ENCODE measurements at places on chromosomes 2 and 18.

- no peak for DNase-seq
Observed at GRCh38 chr2:230130668-230131364, 62.1 kb upstream of the SLC16A14 start.

DNA sequence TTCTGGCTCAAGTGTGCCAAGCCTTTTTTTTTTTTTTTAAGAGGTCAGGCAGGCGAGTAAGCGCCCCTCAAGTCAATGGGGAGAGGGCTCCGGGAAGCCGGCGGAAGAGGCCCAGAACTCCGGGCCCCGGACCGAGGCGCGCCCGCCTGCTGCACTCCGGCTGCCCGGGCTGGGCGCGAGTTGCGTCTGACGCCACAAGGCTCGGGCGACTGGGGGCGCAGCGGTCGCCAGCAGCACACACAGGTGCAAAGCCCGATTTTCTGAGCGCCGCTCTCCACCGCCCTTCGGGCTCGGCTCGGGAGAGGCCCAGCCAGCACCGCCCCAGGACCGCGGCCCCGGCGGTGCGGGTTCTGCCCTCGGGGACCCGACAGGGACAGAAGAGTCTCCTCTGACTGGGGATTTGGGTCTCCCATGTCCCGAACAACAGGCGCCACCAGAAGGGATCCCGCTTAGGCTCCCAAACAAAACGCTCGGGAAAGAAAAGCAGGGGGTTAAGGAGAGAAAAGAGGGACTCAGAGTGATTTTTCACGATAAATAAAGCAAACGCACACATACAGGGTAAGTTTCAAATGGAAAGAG is 787 bp downstream of the ERBB4 start:
- DNase-seq: no peak

DNA sequence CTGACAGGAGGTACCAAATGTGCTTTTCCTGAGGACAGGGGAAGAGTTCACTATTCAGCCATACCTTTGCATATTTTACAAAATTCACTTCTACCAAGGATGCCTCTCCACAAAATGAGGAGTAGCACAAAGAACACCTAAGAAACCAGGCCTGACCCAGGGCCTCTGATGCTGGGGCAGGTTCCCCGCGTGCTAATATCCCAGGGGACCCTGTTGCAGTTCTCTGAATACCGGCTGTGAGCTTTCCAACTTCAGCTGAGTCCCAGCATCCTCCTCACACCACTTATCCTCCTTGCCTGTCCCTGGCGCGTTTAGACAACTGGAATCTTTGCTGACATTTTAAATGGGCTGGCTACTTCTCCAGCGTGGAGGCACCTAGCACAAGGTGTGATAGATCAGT is 142.3 kb downstream of the BCL2 start:
- no peak for DNase-seq

- DNase-seq: no peak
Observed at GRCh38 chr2:98377544-98377943, 31.3 kb downstream of the CNGA3 start.

DNA sequence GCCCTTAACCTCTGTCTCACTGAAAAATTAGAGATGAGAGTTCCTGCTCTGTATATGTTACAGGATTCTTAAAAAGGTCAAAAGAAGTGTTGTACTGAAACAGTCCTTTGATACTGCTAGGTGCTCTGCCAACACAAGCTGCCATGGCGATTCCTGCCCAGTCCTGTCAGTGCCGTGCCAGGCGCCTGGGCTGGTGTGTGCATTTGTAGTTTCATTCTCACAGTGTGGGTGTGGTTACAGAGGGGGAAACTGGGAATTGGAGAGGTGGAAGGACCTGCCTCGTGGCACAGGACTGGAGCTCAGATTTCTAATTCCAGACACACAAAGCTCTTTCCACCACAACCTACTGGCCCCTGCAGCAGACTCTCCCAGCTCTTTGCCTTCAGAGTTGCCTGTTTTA is 122.3 kb upstream of the RAB6C start:
- no peak for DNase-seq

DNA sequence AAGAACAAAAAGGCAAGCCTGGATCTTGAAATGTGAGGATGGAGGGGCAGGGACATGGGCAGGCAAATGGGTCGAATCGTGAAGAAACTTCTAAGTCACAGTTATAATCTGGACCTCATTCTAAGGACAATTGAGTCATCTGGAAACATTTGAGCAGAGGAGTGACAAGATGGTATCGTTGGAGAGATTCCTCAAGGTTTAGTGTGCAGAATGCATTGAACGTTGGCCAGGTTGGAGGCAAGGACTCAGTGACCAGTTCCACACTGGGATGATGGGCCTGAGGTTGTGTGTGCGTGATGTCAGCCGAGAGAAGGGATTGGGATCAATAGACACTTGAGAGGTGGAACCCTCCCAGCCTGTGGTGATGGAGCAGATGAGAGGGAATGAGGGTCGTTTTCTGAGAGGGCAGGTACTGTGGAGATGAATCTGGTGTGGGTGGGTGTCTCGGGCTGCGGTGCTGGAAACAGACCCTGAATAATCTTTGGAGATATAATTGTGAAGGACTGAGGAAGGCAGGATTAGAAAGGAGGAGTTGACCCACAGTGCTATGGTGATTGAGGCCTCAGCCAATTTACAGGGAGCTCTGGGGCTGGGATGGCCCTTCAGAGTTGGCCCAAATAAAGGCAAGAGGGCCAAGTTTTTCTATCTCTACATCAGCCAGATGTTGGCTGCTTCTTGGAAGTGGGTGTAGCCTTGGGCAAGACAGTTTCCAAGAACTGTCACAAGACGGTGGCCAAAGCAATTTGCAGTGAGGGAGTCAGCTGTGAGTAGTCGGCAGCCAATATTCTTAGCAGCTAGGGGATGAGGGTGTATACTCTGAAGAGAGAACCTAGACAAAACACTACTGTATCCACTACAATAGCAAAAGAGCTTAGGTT is 5.8 kb upstream of the ZNF532 start:
- DNase-seq: no peak

DNA sequence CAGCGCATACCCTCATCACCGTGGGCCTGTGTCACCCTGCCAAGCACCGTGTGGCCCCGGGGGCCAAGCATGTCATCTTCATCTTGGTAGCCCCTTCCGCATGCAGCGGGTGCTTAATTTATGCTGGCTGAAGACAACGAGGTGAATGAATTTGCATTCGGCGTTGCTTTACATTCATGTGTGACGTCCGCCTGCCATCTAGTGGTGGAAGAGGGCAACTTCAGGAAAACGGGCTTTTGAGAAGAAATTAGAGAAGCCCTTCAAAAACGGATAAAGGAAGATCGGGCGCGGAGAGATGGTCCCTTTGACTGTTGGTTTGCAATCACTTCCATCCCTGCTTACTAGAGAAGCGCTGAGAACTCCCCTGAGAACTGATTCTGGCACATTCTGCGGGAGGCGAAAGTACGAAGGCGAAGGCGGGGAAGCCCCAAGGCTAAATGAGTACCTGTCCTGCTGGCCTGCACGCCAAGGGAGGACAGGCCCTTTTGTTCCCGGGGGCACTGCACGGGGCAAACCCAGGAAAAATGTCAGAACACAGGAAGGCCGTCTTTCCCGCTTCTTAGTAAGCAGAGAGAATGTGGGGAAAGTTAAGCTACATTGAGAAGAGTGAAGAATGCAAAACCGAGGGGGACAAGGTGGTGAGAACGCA is 145.9 kb downstream of the ZNF516 start:
- peak; percentile 42 for DNase-seq

DNA sequence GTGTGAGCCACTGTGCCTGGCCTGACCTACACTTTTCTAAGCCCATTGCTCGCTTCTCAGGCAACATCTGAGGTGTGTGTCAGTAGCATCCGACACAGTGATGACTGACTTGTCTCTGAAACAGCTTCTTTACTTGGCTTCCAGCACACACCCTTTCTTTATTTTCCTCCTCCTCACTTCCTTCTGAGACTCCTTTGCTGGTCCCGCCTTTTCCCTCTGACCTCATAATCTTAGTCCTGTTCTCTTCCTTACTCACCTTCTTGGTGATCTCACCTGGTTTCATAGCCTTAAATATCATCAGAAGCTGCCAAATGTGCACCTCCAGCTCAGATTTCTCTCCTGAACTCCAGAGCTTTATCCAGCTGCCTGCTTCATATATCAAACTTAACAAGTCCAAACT is 66.6 kb upstream of the PELI1 start:
- no peak for DNase-seq

DNA sequence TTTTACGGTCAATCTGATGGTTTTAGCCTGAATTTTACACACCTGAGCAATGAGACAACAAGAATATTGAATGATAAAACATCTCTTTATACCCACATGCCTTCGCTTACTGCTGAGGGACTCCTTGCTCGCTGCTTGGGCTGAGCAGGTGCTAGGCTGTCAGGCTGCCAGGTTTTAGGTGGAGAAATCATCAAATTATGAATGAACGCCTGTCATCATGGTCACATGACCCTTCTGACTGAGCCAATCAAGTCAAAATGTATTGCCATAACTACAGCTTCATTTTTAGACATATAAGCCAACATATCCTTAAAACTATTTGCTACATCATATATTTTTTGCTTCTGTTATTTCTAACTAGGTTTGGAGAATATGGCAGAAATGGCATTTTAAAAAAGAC is 274.0 kb downstream of the LNPK start:
- DNase-seq: no peak

- DNase-seq: no peak
Observed at GRCh38 chr2:42091671-42092070, 43.9 kb downstream of the PKDCC start.

- no peak for DNase-seq
Observed at GRCh38 chr2:35787302-35788031, 568.1 kb upstream of the CRIM1 start.

GRCh38 chr2:130813722-130814121 is 23.0 kb upstream of the ARHGEF4 start:
- DNase-seq: no peak

GRCh38 chr2:54233832-54234649 is 22.0 kb downstream of the TSPYL6 start:
- no peak for DNase-seq

DNA sequence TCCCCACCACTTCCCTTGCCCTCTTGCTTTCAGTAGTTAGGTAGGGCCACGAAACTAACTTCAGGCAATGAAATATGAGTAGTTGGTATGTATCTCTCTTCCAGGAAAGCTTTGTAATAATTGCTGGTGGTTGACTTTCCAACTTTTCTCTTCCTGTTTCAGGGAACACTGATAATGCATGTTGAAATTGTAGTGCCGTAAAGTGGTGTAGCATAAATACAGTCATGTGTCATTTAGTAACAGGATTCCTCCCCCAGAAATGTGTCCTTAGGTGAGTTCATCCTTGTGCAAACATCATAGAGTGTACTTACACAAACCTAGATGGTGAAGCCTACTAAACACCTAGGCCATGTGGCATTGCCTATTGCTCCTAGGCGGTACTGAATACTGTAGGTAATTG is 429.2 kb downstream of the PID1 start:
- no peak for DNase-seq

- DNase-seq: no peak
Observed at GRCh38 chr2:34851804-34852203, 1252.7 kb upstream of the FAM98A start.

GRCh38 chr2:122034344-122034743 is 278.9 kb downstream of the TSN start:
- DNase-seq: no peak

GRCh38 chr2:227785293-227785692 is 28.3 kb upstream of the CCL20 start:
- DNase-seq: no peak

- no peak for DNase-seq
Observed at GRCh38 chr18:78034755-78035154, 785.1 kb downstream of the GALR1 start.

GRCh38 chr2:62455957-62456692 is 49.9 kb downstream of the TMEM17 start:
- DNase-seq: no peak

DNA sequence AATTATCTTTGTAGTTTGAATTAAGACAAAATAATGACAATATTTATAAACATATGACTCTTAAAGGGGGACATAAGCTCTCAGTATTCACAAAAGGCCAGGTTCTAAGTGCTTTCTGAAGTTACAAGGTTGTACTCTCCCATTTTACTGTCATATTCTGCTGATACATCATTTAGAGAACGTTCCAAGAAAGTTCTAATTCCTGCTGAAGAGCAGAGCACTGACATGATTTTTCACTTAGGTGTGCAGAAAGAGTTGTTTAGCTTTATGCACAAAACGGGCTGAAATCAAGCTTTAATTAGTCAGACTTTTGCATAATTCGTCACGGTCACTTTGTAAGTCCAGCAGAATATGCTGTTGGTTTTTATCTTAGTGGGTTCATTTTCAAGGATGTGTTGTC is 37.3 kb downstream of the ADAM23 start:
- DNase-seq: no peak

- no peak for DNase-seq
Observed at GRCh38 chr2:235138339-235138738, 186.5 kb downstream of the SH3BP4 start.

DNA sequence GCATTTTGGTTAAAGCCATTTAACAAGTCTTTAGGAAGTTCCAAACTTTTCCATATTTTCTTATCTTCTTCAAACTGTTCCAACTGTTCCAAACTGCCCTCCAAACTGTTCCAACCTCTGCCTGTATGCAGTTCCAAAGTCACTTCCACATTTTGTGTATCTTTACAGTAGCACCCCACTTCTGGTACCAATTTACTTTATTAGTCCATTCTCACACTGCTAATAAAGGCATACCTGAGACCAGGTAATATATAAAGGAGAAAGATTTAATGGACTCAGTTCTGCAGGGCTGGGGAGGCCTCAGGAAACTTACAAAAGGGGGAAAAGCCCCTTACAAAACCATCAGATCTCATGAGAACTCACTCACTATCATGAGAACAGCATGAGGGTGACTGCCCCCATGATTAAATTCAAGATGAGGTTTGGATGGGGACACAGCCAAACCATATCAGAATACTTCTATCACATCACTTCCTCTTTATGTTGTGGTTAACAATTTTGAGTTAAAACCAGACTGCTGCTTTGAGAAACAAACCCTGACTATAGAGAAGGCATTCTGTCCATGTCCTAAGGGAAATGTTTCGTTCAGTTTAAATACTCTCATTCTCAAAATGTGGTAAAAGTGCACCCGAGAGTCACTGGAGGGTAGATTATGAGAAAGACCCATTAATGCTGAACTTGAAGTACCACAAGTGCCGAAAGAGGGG is 11.0 kb downstream of the IL18R1 start:
- no peak for DNase-seq

DNA sequence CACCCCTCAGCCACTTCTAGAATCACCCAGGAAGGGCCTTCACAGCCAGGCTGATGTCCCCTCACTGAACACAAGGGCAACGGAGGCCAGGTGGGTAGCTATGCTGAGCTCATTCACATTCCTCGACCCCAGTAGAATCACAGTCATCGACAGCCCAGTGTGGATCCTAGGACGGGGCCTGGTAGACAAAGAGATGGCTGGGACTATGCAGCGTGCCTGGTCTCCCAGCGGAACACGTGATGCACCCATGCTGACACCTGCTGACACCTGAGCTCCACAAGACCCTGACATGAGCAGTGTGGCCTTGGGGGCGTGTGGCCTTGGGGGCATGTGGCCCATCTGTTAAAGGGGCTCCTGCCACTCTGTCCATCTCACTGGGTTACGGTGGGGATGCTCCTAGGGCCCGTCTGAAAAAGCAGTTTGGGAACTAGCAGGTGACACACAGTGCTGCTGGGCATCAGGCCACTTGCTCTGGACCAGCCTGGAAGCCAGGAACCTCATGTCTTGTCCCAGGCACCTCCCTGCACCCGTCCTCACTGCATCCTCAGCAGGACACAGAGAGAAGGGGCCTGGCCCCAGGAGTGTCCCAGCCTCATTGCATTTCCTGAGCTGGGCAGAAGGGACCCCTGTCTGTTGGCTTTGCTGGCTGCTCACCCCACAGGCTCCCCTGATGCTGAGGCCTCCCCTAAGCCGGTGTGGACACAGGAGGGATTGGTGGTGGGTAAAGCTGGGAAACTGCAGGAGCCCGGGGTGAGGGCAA is 9.7 kb downstream of the ECEL1 start:
- DNase-seq: no peak

Measured in stimulated activated CD8-positive, alpha-beta memory T cell treated with anti-CD3 and anti-CD28 coated beads, Interleukin-12 subunit alpha, Interleukin-12 subunit beta, amount 100 ng/mL, for 1 hour (primary cell).